Ascending aorta (tissue), 2 donors: ENCODE measurements at places on chromosomes 11 and 22. TPM values are rescaled to one million over a fixed set of nuclear protein-coding genes. Genes with fewer than 3 reads are reported as not detected.

- peaks cover 20% of the 10 kb centered on the region for H3K36me3 ChIP-seq
- no peak for DNase-seq
- no peaks in the 10 kb centered on the region for H3K27me3 ChIP-seq
- H3K27ac ChIP-seq: no peak overlapping the region
- no peak overlapping the region for H3K4me3 ChIP-seq
These were observed 192.8 kb downstream of the WNT11 start for GRCh38 chr11:76013526-76013925.

GRCh38 chr22:31830721-31831070, 76.9 kb downstream of the DEPDC5 start:
- H3K36me3 ChIP-seq: peaks cover 12% of the 10 kb centered on the region
- no peak overlapping the region for H3K4me3 ChIP-seq
- DNase-seq: no peak
- no peaks in the 10 kb centered on the region for H3K4me1 ChIP-seq
- no peaks in the 10 kb centered on the region for H3K27me3 ChIP-seq

DNA sequence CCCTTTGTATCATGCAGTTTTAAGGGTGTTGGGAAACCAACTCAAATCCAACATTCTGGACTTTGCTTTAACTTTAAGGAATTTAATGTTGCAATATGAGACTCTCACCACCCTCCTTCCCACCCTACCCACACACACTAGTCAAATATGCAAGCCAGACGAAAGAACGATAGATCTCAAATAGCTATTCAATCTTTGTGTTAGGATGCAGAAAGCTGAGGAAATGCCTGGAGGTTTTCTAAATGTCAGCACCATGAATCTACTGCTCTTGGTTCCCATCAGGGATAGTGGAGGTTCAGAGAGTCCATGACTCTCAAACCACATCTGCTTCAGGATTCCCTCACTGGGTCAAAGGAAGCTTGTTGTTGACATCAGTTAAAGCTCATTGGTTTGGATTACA, 33.7 kb downstream of the EXPH5 start:
- H3K27me3 ChIP-seq: no peaks in the 10 kb centered on the region
- H3K4me1 ChIP-seq: peaks cover 14% of the 10 kb centered on the region
- no peak overlapping the region for H3K27ac ChIP-seq

DNA sequence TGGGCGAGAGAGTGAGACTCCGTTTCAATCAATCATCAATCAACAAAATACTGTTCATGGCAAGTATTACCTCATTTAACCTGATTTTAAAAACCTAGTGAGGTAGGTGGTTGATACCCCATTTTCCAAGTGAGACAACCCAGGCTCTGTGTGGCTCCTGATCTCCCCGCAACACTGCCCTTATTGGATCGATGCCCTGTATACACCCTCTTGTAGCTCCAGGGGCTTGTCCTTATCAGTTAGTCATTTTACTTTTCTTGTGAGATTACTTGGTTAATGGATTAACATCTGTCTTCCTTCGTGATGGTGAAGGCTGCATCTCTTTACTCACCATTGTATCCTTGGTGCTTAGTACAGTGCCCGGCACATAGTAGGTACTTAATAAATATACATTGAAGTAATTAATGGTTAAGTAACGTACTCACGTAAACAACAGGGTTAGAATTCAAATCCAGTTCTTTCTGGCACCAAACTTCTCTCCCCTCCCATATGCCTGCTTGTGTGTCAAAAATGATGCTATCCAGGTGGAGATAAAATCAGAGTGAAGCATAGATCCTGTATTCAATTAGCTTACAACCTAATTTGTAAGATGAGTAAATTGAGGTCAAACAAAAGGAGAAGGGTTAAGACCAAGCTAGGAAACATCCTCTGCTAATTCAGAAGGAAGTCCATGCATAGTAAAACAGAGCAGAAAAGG, 1.8 kb upstream of the PRG2 start:
- H3K4me3 ChIP-seq: no peak overlapping the region
- no peak overlapping the region for H3K27ac ChIP-seq

DNA sequence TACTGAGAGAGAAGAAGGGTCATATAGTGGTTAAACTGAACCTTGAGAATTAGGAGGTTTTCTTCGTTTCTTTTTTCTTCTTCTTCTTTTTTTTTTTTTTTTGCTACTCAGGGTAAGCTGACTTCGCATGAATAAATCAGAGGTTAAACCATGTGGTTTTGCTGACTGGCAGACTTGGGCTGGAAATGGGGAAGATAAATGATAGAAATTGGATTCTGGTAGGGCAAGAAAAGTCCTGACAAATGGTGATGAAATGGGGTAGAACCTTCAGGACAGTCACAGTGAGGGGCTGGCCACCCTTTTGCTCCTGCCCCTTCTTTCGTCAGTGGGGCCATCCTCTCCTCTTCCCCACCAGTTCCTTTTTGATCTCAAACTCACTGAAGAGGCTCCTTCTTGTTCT, 1.6 kb upstream of the SWAP70 start:
- no peaks in the 10 kb centered on the region for H3K27me3 ChIP-seq
- no peak for DNase-seq
- H3K4me3 ChIP-seq: no peak overlapping the region
- no peak overlapping the region for H3K27ac ChIP-seq
- no peaks in the 10 kb centered on the region for H3K4me1 ChIP-seq
- no peaks in the 10 kb centered on the region for H3K36me3 ChIP-seq

GRCh38 chr11:11268706-11269105, 84.3 kb downstream of the CSNK2A3 start:
- peak; percentile 51 for DNase-seq
- no peaks in the 10 kb centered on the region for H3K27me3 ChIP-seq
- H3K4me3 ChIP-seq: no peak overlapping the region
- H3K27ac ChIP-seq: no peak overlapping the region
- no peaks in the 10 kb centered on the region for H3K36me3 ChIP-seq
- no peaks in the 10 kb centered on the region for H3K4me1 ChIP-seq

- no peak overlapping the region for H3K4me3 ChIP-seq
- no peak overlapping the region for H3K27ac ChIP-seq
- no peaks in the 10 kb centered on the region for H3K36me3 ChIP-seq
- no peaks in the 10 kb centered on the region for H3K27me3 ChIP-seq
- no peaks in the 10 kb centered on the region for H3K4me1 ChIP-seq
- no peak for DNase-seq
These were observed 111.8 kb downstream of the CTTN start for GRCh38 chr11:70510106-70510505.

DNA sequence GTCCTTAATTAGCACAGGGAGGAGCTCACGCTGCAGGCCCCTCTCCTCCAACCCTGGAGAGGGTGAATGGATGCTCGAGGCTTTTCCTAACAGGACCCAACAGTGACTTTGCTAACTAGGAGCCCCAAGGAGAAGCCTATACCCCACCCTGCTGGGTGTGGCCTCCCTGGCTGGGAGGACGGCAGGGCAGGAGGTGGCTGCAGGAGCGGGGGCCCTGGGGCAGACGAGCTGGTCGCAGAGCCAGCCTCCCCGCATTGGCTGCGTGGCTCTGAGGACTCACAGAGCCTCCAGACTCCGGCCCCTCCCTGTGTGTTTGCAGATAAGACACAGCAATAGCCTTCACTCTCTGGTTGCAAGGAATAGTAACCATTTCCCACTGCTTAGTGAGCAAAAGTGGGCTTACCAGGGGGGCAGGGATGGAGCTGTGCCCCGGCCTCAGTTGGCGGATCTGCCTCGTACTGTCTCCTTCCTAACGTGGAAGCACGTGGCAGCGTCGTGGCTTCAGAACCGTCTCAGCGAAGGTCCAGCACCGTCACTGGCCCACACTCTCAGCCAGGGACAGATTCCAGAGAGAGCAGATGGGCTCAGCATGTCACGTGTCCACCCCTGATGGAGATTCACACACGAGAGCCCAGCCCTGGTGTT, 1087.5 kb downstream of the BRD1 start:
- no peaks in the 10 kb centered on the region for H3K36me3 ChIP-seq
- no peak overlapping the region for H3K4me3 ChIP-seq
- no peak overlapping the region for H3K27ac ChIP-seq
- no peaks in the 10 kb centered on the region for H3K4me1 ChIP-seq
- no peaks in the 10 kb centered on the region for H3K27me3 ChIP-seq

DNA sequence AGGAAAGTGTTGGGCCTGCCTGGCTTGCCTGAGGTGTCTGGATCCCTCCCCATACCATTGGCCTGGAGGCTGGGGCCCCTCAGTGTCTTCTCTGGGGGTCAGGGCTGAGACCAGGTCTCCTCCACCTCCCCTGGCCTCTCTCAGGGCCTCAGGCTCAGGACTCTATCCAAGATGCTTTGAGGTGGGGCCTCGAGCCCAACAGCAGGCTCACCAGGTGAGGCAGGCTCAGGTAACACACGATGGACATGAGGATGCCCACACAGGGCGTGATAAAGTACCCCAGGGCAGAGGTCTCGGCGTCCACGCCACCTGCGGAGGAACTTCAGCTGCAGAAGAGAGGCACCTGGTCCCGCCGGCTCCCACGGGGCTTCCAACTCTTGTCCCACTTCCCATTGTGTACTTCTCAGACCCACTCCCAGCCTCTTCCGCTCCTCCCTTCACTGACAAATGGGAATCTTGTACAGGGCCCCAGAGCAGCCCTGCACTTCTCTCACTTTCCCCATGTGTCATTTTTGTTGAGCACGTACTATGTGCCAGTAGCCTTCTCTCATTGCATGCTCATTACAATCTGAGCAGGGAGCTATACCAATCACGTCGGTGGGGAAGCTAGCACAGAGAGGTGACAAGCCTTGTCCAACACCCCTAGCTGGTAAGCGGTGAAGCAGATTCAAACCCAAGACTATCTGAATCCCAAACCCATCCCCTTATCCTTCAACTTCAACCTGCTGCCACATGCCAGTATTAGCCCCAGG, 3.8 kb downstream of the SLC29A2 start:
- peaks cover 12% of the 10 kb centered on the region for H3K4me1 ChIP-seq
- H3K4me3 ChIP-seq: no peak overlapping the region
- DNase-seq: no peak
- no peak overlapping the region for H3K27ac ChIP-seq

DNA sequence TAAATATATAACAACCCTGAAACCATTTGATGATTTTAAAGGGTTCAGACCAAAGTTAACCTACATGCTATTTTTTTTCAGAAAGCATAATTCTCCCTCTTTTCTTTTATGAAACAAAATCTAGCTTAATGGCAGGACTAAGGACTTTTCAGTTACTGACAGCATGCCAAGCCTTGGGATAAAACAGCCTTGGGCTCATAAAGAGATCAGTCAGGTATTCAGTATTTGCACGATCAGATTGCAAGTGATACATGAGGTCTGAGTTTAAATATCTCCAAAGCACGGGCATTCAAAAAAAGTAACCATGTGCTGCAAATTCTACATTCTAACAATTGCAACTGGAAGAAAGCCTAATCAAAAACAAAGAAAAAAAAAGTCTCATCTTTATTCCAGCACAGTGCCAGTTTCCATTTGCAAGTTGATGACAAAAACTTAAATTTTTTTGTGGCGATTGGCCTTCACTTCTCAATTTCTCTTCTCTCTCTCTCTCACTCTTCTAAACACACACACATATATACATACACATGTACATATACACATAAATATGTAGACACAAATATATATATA, 60.1 kb downstream of the CTSC start:
- H3K4me1 ChIP-seq: peaks cover 4% of the 10 kb centered on the region
- H3K36me3 ChIP-seq: no peaks in the 10 kb centered on the region
- H3K27me3 ChIP-seq: no peaks in the 10 kb centered on the region
- no peak overlapping the region for H3K27ac ChIP-seq
- no peak overlapping the region for H3K4me3 ChIP-seq

- no peaks in the 10 kb centered on the region for H3K27me3 ChIP-seq
- no peak for DNase-seq
- no peaks in the 10 kb centered on the region for H3K4me1 ChIP-seq
- H3K36me3 ChIP-seq: peaks cover 4% of the 10 kb centered on the region
- no peak overlapping the region for H3K4me3 ChIP-seq
These were observed 5.5 kb downstream of the TMEM218 start for GRCh38 chr11:125105926-125106325.

- H3K4me1 ChIP-seq: no peaks in the 10 kb centered on the region
- H3K27ac ChIP-seq: no peak overlapping the region
- H3K36me3 ChIP-seq: no peaks in the 10 kb centered on the region
- no peak for DNase-seq
- no peak overlapping the region for H3K4me3 ChIP-seq
These were observed 12.8 kb downstream of the TNRC6B start for GRCh38 chr22:40190501-40190900.

DNA sequence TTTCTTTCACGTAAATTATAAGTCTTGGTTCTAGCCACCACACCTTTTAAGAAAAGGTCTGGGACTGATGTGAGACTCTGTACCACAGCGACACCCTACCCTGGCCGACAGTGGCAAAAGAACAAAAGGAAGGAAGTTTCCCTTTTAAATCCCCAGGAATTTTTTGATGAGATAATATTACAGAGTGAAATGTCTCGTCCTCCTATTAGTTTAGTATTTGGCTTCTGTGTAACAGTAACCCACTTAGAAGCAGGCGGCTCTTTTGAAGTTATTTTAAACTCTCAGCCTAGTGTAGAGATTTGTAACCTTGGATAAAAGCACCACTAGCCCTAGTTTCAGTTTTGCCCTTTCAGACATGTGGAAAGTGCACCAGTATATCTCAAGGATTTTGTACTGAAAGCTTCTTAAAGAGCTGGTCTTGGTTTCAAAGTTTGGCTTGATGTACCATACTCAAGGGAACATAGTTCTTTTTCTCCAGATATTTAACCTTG, 84.1 kb downstream of the C22orf31 start:
- peak overlapping the region; percentile 53 for H3K27ac ChIP-seq
- H3K27me3 ChIP-seq: no peaks in the 10 kb centered on the region
- peak overlapping the region; percentile 56 for H3K4me3 ChIP-seq

DNA sequence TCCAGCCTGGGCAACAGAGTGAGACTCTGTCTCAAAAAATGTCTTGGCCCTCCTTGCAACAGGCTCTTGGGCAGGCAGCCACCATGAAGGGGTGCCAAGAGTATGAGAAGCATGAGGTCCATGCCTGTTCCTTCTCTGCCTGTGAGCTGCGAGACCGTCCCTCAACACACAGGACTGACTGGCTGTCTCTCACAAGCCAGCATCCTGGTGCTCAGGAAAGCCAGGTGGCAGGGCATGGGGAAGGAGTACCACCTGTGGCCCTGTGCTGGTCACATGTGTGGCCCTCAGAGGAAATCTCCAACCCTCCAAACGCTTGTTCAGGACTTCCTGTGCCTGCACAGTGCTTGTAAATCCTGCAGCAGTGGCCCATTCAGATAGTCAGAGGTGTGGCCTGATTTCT, 83.2 kb downstream of the ATXN10 start:
- no peaks in the 10 kb centered on the region for H3K36me3 ChIP-seq
- H3K4me1 ChIP-seq: peaks cover 3% of the 10 kb centered on the region
- H3K27me3 ChIP-seq: no peaks in the 10 kb centered on the region
- DNase-seq: no peak
- no peak overlapping the region for H3K4me3 ChIP-seq
- peak overlapping the region; percentile 43 for H3K27ac ChIP-seq

DNA sequence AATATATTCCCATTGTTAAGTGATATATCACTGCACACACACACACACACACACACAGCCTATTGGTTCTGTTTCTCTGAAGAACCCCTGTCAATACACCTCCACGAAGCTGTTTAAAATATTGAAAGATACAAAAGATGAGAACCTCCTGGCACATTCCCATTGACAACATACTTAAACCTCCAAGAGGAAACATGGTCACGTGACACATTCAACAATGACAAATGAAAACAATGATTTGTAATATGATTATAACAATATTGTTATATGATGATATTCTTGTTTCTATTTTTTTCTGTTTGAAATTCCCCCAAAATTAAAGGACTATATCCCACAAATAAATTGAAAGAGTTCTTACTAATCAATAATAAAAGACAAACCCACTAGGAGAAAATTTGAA, 1344.9 kb downstream of the BRD1 start:
- no peaks in the 10 kb centered on the region for H3K36me3 ChIP-seq
- H3K4me3 ChIP-seq: no peak overlapping the region
- H3K4me1 ChIP-seq: no peaks in the 10 kb centered on the region
- no peak for DNase-seq
- no peaks in the 10 kb centered on the region for H3K27me3 ChIP-seq
- no peak overlapping the region for H3K27ac ChIP-seq

GLYAT gene
- total RNA-seq: not detected

SAC3D1 gene
- 19.6 TPM for total RNA-seq

CENPM gene
- not detected for total RNA-seq

FAM181B gene
- total RNA-seq: not detected

KDM4D gene
- total RNA-seq: not detected

STARD10 gene
- total RNA-seq: 20.9 TPM
